ENCODE measurements at places on chromosomes 13 and 19.
A peak's percentile ranks its signal among the peaks of the same experiment; 100 is the strongest.

DNA sequence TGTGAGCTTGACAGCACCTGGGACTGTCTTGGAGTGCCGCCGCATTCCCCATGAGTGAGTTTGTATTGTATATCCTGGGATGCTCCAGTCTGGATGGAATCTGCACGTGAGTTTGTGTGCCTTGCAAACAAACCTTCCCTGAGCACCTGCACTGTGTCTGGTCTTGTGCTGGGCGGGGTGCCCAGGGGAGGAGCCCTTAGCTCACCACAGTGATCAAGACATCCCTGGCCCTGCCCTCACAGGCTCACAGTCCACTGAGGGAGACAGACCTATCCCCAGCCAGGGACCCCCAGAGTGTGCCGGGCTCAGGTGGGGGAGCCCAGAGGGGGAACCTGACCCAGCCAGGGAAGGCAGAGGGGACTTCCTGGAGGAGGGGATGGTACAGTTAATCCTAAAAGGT is 1.7 kb upstream of the BCAM start:
- no peak for DNase-seq

DNA sequence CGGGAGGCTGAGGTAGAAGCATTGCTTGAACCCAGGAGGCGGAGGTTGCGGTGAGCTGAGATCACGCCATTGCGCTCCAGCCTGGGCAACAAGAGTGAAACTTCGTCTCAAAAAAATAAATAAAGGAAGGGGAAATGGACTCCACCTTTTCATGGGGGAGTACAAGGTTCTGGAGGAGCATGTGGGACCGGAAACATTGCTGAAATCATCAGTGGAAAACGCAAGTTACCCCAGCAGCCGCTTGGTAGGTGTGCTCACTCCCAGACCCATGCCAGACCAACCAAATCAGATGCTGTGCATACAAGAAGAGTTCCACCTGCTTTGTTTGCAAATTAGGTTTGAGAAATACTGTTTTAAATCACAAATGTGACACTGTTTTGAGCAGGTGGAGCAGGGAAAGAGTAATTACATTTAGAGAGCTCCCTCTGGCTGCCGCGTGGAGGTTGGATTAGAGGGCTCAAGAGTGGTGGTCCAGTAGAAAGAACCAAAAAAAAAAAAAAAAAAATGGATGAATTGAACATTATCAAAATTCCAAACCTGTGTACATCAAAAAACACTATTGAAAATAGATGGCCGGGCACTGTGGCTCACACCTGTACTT is 4.9 kb downstream of the ERICH4 start:
- no peak for DNase-seq

- no peak for DNase-seq
Observed at GRCh38 chr19:35693422-35693821, 10.9 kb upstream of the ZBTB32 start.

DNA sequence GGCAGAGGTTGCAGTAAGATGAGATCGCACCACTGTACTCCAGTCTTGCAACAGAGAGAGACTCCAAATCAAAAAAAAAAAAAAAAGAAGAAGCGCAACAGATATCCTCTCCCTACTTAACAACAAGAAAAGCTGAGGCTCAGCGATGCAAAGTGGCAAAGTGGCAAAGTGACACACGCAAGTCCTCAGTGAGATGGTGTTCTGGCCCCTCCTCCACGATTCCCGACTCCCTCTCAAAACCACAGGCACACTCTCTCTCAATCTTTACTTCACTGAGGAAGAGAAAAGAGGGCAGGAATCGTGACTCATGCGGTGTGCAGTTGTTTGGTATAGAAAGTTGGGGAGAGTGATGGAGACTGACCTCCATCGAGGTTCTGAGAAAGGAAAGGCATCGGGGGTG is 12.6 kb downstream of the FFAR2 start:
- no peak for DNase-seq

- no peak for DNase-seq
Observed at GRCh38 chr13:75417656-75418055, 64.3 kb downstream of the TBC1D4 start.

- no peak for DNase-seq
Observed at GRCh38 chr13:50283017-50283416, 267.8 kb downstream of the KCNRG start.

- no peak for DNase-seq
Observed at GRCh38 chr13:93496985-93497673, 270.5 kb downstream of the GPC6 start.

- DNase-seq: no peak
Observed at GRCh38 chr13:59299584-59299983, 864.1 kb downstream of the DIAPH3 start.

DNA sequence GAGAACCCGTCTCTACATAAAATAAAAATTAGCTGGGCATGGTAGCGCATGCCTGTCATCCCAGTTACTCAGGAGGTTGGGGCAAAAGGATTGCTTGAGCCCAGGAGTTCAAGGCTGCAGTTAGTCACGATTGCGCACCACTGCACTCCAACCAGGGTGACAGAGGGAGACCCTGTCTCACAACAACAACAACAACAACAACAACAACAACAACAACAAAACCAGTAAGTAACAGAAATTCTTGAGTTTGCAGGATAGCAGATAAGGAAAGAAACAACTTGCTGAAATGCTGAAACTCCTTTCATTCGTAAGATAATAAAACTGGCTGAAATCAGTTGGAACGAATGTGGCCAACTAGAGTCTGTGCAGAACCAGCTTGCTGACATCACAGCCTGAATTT is 23.1 kb upstream of the URI1 start:
- no peak for DNase-seq

GRCh38 chr13:26837102-26837501 is 76.5 kb upstream of the GPR12 start:
- DNase-seq: no peak

DNA sequence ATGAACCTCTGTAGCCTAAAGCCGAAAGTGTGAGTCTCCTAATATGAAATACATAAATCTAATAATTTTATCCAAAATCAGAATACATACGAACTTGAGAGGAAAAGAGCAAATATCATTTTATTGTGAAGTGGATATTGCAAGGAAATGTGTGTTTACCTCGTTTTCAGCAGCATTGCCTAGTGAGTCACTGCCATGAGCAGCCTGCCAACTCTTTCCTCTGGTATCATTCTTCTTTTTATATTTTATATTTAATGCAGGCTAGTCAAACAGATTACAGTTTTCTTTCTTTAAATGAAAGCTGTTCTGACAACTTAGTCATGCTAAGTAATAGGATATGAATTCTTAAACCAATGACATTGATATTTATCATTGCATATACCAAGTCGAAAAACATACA is 44.2 kb downstream of the EDNRB start:
- DNase-seq: no peak

DNA sequence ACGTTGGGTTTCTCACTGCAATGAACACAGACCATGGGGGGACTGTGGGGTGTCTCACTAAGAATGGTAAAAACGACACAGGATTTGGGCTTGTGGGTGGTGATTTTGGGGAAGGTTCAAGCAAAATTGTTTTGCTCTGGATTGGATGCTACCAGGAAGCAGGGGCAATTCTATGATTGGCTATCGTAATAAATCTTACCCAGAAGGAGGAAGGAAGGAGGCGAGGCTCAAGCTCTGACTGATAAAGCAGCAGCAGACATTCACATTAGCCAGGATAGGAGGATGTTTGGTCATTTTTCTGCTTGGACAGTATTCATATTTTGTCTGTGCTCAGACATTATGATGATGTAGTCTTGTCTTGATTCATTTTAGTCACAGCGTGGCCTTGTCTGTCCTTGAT is 1.5 kb downstream of the ZNF576 start:
- DNase-seq: no peak

GRCh38 chr19:16814526-16815100 is 14.6 kb upstream of the SIN3B start:
- DNase-seq: no peak

DNA sequence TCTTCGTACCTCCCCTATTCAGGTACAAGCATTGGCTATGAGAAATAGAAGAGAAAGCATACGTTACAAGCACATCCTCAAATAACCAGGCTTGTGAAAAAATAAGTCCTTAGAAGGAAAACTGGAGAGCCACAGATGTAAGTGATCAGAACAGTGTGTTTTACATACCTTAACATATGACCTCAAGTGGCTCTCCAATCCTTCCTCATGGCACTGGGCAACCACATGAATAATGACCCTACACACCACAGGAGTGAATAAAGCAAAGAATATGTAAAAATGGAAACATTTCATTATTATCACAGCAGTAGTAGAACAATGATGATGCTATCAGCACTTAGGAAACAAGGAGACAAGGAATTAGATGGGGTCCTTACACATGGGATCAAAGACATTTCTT is 96.5 kb downstream of the DOCK9 start:
- DNase-seq: no peak

GRCh38 chr19:43752287-43752875 is 2.4 kb downstream of the SMG9 start:
- DNase-seq: no peak

GRCh38 chr19:32233091-32233490 is 112.3 kb upstream of the ZNF507 start:
- no peak for DNase-seq

- DNase-seq: no peak
Observed at GRCh38 chr13:97225533-97225932, 3.4 kb downstream of the MBNL2 start.

DNA sequence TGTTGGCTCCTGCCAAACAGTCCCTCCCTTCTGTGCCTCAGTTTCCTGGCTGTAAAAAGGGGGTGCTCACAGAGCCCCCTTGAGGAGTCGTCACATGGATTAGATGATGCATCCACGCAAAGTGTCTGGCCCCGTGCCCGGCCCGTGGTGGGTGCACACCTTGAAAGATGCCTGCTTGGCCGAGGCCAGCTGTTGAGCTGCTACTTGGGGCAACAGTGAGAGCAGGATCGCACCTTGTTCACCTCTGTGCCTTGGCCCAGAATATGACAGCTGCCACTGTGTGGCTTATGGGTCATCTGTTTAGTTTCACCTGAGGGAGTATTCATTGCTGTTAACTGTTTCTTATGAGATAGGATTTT is 17.7 kb downstream of the CRTC1 start:
- DNase-seq: no peak

- no peak for DNase-seq
Observed at GRCh38 chr13:100347968-100348367, 240.6 kb downstream of the GGACT start.

- DNase-seq: no peak
Observed at GRCh38 chr13:99984461-99985240, 3.1 kb downstream of the ZIC2 start.

DNA sequence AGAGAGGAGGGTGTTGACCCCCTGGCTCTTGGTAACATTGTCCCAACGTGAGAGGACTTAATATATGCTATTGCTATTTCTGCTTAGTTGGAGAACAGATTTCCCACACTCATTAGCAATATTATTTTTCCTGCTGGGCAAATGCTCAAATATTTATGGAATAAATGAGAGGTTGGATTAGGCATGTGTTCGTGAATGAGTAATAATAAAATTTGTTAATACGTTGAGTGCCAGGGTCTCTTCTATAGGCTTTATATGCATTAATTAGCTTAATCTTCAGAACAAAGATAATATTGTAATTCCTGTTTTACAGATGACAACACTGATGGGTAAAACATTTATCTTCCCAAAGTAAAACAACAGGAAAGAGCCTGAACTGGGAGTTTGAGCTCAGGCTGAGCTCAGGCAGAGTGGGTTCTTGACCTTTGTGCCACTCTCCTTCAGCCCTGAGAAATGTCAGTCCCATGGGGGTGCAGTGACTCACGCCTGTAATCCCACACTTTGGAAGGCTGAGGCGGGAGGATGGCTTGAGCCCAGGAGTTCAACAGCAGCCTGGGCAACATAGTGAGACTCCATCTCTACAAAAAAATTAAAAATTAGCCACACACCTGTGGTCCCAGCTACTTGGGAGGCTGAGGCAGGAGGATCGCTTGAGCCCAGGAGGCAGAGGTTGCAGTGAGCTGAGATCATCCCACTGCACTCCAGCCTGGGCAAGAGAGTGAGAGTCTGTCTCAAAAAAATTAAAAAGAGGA is 1.2 kb downstream of the ZNF233 start:
- no peak for DNase-seq

DNA sequence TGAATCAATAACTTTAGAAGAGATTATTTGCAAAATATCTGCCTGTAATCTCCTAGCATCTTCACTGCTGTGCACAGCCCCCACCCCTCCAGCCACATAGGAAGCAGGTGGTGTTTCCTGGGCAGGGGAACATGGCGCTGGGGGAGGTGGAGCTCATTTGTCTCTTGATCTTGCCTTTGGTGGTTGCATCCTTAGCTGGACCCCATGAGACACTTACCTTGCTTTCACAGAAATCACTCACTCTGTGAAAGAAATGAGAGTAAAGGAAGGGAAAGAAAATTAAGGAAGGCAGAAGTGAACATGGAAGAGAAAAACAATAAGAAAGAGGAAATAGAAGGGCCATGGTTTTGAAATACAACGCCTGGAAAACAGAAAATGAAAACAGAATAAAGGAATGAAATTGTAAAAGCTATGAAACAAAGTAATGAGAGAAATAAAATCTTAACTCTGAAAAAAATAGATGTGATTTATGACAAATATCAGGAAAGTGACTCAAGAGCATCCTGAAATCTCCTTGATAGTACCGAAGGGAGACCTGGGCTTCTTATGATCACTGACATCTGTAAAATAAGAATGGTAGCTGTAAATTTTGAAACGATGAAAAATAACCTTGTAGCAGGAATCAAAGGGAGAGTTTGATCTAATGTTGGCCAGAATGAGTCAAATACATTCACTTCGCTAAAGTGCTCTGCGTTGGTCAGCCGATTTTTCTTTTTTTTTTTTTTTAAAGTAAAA is 17.2 kb upstream of the RNASEH2B start:
- no peak for DNase-seq

GRCh38 chr19:3987619-3988371 is 2.5 kb upstream of the EEF2 start:
- DNase-seq: peak; percentile 75

GRCh38 chr13:34145061-34145460 is 327.1 kb downstream of the RFC3 start:
- no peak for DNase-seq

- DNase-seq: no peak
Observed at GRCh38 chr19:14582894-14583340, at the start of gene CLEC17A. TSS of gene CLEC17A (plus strand) at chr19:14583084. CDS start at chr19:14583161, 77 bp downstream.

GRCh38 chr13:77305266-77305665 is 21.6 kb downstream of the MYCBP2 start:
- no peak for DNase-seq

DNA sequence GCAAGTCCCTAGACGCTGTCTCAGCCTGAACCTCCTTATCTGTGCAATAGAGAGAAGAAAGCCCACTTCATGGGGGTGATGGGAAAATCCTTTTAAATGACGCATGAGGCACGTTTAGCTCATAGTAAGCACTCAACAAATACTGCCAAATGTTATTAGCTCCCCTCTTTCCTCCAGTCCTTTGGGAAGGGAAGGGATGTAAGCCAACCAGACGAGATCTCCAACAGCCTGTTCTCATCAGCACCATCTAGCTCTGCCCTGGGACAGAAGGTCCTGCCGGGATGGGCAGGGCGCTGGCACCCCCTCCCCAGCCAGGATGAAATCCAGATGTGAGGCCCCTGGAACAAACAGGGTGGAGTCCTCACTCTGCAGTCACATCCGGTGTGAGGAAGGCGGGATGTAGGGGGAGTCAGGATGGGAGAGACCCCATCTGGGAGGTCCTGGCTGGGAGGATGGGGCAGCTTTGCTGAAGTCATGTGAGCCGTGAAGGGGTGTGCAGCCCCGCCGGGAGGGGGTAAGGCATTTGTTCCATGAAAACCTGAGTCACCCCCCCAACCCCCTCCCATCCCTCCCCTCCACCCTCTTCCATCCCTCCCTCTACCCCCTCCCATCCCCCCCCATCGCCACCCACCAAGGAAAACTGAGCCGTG is 4.6 kb downstream of the S1PR2 start:
- no peak for DNase-seq

- DNase-seq: no peak
Observed at GRCh38 chr19:6039566-6040225, 61.8 kb upstream of the RANBP3 start.

GRCh38 chr19:27734496-27735220 is 1478.3 kb downstream of the UQCRFS1 start:
- DNase-seq: no peak

Measured in stimulated activated CD8-positive, alpha-beta memory T cell treated with anti-CD3 and anti-CD28 coated beads, Interleukin-2, amount 100 ng/mL, for 1 hour (primary cell).